NCI-H1436 treated with DMSO at 0.1 percent for 48 hours (cell line): ENCODE measurements at places on chromosomes 7 and 10.

DNA sequence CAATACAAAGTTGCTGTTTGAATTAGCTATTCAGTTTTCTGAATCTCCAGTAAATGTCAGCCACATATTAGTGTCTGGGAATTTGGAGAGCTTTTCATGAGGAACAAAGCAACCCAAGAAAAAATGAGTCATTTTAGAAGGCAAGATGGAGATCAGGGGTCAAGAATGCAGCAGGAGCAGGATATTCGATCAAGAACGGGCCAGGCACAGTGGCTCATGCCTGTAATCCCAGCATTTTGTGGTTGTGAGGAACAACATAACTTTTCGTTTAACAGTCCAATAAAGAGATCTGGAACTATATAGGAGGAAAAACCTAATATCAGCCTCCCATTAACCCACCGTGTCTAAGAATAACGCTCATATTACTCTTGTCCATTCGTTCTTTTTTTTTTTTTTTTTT is 600.5 kb downstream of the MAGI2 start:
- no peak for DNase-seq

DNA sequence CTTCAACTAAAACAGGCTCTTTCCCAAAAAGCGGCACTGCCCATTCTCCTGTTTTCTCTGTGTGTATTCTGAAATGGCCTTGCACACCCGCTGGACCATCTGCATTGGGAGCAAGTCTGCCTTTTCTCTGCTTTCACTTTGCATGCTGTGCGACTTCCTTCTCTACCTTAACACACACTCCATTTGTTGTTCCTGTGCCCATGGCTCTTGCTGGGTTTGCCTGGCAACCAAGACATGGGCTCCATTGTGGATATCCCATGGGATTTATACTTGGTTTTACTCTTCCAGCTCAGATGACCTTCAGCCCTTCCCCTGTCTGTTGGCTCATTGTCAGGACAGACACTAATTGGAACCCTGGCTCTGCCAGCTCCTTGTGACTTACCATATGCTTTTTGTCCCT is 465.3 kb downstream of the REEP3 start:
- no peak for DNase-seq

DNA sequence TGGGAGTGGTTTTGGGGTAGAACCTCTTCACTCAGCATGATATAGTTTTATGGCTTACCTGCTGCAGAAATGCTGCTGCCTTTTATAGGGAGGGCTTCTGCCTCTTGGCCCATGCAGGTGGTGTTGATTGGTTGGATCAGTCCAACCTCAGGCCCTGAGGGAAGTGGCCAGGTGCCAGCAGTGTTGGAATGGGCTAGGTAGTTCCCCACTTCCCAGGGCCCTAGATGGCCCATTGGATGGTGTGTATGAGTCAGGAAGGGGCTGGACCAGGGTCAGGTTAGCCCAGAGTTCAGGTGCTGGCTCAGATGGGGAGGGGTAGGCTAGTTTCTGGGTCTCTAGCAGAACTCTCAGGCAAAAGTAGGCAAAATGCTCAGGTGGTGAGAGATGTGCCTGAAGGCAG is 455.5 kb downstream of the CCSER2 start:
- DNase-seq = no peak

- DNase-seq = no peak
Measured at GRCh38 chr10:113960617-113961181, 83.0 kb upstream of the ADRB1 start.

DNA sequence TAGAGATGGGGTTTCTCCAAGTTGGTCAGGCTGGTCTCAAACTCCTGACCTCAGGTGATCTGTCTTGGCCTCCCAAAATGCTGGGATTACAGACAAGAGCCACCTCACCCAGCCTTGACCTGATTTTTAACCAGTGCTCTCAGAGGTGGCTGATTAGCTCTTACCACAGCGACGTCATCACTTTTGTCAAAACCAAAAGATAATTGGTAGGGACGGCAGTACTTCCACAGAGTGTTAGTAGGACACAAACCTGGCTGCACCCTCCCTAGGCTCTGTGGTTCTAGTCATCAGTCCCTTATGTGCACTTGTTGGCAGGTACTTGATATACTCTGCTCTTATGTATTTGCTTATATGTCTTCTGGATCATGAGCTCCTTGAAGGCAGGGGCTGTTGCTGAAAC is 74.0 kb downstream of the GPR141 start:
- no peak for DNase-seq

- no peak for DNase-seq
Measured at GRCh38 chr7:35613150-35613549, 81.8 kb downstream of the HERPUD2 start.

- DNase-seq = no peak
Measured at GRCh38 chr10:125097409-125098070, 62.8 kb downstream of the CTBP2 start.

DNA sequence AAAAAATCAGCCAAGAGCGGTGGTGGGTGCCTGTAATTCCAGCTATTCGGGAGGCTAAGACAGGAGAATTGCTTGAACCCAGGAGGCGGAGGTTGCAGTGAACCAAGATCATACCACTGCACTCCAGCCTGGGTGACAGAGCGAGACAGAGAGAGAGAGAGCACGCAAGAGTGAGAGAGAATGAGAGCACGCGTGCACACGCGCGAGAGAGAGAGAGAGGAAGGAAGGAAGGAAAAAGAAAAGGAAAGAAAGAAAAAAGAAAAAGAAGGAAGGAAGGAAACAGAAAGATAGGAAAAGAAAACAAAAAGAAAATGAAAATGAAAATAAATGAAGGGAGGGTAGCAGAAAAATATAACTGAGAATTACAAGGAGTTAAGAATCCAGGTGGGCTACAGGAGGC is 82.7 kb downstream of the SVOPL start:
- DNase-seq = no peak

DNA sequence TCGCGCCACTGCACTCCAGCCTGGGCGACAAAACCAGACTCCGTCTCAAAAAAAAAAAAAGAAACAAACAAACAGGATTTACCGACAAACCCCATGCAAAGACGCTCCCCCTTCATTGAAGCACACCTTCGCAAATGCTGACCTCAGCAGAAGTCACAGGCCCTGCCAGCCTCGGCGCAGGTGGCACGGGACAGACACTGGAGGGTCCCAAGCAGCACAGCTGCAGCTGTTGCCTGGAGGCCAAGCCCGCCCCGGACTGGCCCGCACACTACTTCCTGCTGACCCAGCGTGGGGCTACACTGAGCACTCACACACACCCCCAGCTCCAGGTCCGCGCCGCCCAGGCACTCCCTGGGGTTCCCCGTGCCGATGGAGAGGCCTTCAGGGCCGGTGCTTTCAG is 31.2 kb downstream of the SNX8 start:
- DNase-seq = no peak

- no peak for DNase-seq
Measured at GRCh38 chr7:118185163-118185860, 1.3 kb downstream of the LSM8 start.

GRCh38 chr10:72250666-72251065 is 23.1 kb upstream of the DDIT4 start:
- DNase-seq = no peak

DNA sequence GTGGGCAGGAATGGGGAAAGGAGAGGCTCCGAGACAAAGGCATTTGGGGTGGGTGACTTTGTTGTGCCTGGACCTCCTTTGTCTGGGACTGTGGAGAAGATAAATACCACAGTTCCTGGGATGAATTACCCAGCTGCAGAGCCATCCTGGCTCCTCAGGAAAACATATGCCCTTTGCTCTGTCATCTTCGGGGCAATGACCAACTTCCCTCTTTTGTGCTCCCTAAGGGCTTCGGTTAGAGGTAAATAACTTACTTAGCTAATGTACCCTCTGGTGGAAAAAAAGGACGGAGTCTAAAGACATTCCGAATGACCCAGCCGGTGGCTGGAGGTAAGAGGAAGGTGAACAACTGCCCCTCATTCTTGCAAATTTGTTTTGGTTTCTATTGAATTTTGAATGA is 345.7 kb downstream of the GATA3 start:
- DNase-seq = no peak

GRCh38 chr7:158740013-158740656 is 35.5 kb upstream of the NCAPG2 start:
- no peak for DNase-seq

- no peak for DNase-seq
Measured at GRCh38 chr7:17168416-17168815, 130.0 kb upstream of the AHR start.

DNA sequence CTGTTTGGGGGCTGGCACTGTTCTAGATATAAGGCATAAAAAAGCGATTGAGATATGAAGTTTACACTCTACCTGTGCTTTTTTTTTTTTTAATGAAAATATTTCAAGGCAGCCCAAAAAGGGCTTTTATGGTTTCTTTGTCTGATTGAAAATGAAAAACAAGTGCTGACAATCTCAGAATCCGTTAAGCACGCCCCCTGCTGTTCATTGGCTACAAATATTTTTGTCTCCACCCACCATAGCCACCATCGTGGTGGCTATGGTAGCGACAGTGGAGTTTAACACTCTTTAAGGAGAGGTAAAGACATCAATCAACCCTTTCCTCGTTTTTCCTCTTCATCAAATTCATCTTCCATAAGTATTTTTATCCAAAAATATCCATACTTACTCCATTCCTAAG is 94.2 kb downstream of the CD36 start:
- no peak for DNase-seq

DNA sequence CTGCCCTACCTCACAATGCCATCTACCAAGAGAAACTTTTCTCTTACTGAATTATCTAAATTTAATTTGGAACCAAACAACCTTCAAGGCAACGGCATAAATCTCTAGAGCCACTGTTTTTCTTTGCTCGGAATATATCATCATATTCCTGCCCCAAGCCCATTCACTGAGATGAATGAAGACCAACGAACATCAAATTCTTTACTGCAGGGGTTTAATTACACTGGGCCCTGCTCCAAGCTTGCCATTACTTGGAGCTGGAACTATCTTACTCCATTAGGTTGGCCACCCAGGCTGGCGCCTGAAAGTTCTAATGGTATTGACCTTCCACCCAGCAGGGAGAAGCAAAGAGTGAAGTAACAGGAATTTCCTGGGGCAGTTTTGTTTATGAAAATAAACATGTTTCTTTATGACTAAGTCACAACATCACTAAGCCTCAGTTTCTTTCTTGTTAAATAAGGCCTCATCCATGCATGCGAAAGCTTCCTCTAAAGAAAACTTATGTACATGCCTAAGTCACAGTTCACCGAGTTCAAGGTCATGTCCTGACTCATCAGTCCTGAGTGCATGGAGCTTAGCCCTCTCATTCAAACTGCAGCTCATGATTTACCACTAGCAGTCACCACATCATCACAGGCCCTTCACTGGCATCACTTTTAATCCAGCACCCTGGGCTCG is 42.1 kb upstream of the ANAPC16 start:
- no peak for DNase-seq

DNA sequence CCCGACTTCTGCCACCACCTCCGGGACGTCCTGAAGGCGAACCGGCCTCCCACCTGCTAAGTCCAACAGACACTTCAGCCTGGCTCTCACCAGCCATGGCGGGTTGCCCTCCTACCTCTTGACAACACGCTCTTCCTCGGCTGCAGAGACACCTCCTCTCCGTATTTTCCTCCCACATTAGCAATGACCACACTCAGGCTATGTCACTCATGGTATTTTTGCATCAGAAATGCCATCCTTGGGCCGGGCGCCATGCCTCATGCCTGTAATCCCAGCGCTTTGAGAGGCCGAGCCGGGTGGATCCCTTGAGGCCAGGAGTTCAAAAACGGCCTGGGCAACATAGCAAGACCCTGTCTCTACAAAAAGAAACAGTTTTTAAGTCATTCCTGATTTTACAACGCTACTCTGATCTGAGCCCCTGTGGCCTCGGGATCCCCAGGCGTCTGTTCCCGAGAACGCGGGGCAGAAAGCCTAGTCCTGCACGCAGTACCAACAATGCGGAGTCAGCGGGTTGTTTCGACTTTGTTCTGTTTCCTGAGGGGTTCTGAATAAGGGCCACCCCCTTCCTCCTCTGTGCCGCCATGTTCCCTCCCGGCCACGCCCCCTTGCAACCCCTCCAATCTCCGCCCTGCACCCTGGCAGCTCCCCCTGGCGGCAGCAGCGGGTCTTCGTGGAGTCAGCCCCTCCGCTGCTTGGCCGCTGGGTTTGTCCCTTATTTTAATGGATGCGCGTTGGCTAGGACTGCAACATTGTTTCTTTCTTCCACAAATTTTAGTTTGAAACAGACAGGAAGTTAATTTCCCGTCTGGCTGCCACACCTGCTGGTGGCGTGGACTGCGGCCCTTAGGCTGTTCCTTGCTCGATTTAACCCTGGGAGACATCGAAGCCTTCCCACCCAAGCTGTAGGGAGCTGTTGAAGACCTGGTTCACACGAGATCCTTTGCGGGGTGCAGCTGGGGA is 9.7 kb upstream of the ZFAND2A start:
- no peak for DNase-seq

GRCh38 chr10:83612050-83612449 is 527.3 kb upstream of the GHITM start:
- no peak for DNase-seq

DNA sequence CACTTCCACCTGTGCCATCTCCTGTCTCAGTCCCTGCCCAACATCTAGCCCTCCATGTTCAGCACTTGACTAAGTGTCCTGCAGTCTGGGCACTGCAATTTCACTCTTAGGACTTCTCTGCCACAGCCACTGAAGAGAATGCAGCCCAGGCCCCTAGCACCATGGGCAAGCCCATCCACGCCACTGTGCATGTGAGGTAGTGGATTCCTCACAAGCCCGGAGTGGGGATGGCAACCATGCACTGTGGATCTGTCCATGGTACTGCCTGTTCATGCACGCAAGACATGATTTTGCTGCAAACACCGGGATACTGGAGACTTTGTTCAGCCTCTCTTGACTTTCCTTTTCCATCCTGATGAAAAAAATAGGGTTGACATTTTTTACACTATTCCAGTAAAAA is 12.3 kb downstream of the DDC start:
- DNase-seq = no peak

DNA sequence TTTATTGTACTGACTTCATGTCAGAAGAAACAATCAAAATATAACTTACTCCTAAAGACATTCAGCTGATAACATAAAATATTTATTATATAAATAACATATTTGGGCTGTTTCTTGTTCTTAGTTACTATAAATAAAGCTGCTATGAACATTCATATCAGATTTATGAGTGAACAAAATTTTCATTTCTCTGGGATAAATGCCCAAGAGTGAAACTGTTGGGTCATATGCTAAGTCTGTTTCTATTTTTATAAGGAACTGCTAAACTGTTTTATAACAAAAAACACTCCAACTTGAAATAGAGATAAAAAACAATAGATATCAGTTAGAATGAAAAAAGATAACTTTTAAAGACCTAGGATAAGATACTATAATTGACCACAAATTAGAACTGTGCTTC is 26.5 kb upstream of the CC2D2B start:
- DNase-seq = no peak

GRCh38 chr7:82183634-82184033 is 259.9 kb downstream of the CACNA2D1 start:
- DNase-seq = no peak

DNA sequence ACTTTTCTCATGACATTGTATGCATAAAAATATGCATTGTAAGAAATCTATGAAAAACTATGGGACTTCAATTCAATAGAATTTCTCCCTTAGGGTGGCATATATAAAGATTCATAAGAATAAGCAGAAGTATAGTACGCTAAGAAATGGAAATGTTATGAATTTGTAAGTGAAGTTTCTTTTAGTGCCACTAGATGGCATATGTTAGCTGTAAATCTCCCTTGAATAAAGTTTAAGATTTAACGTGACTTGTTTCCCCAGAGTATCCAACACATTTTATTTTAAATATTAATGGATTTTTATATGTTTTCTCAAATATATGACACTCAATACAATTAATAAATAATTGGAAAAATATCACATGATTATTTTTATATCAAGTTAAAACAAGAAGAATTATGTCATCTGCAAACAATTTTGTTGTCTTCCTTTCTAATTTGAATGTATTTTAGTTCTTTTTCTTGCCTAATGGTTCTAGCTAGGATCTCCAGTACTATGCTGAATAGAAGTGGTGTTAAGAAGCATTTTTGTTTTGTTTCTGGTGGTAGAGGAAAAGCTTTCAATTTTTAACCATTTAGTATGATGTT is 287.2 kb downstream of the HGF start:
- no peak for DNase-seq
